ENCODE measurements at places on chromosomes 16 and 17.

GRCh38 chr16:31487071-31487719 lies 4.3 kb downstream of the SLC5A2 start:
- DNase-seq, result no peak

- no peak for DNase-seq
Measured at GRCh38 chr17:6475411-6475810, 31.2 kb downstream of the PIMREG start.

GRCh38 chr17:78140169-78141051 lies 5.8 kb upstream of the C17orf99 start:
- DNase-seq, result peak; percentile 94

DNA sequence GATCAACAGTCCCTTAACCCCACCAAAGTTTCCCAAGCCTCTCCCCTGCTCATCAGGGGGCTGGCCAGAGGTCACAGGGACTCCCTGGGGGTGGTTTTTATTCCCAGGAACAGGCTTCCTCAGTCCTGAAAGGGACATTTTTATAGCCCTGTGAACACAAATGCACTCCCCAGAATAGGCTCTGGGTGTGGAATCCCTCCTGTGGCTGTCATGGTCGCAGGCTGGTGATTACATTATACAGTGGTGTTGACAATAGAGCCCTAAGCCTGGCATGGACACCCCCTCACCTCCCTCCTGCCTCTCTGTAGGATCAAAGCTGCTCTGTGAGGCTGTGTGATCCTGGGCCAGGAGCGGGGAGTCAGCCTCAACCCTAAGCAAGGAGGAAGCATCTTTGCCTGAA lies 1.4 kb upstream of the CA4 start:
- DNase-seq, result no peak

DNA sequence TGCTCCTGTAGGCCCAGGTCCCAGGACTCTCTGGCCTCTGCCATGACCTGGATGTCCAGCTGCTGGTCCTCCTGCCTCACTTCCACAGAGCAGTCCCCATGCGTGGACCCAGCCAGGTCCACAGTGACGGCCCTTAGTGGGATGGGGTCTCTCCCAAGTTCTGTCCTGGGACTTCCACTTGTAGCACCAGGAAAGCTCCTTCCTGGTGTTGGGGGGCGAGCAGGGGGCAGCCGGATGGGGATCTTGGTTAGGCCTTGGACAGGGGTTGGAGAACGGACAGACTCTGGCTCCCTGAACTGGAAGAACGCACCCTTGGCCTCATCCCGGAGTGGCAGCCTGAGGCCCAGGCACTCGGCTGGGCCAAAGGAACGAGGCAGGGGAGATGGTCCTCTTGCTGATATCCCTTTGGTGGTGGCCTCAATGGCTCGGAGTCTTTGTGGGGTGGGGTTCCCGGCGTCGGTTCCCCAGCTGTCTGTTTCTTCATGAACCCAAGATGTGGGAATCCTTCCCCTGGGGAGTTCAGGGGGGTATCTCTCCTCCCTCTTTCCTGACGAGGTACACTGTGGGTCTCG lies 7.2 kb downstream of the GAS2L2 start:
- no peak for DNase-seq

DNA sequence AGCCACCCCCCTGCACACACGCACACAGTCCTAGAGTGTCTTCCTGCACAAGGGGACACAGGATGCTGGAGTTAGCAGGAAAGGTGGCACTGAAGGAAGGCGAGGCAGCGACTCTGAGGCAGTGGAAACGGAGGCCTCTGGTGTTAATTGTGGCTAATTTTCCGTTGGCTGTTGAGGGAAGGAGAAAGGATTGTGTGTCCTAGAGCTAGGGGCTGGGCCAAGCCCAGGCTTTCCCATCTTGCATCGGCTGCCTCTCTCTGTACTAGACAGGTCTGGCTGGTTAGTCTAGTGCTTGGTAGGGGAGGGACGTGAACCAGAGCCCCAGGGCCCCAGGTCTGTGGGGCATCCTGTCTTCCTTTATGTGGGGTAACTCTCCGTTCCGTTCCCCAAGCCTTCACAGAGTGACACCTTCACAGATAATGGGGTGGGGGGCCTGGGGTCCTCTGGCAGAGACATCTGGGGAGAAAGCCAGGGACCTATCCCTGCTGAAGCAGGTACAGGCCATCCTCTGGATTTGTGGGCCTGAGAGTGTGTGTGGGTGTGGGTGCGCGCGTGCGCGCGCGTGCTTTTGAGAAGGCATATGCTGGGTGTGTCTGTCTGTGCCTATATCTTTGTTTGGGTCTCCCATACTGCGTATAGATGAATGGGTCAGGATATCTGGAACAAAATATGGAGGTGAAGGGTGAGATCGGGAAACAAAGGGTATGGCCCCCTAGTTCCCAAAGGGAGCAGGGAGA lies at the start of gene CHD3:
Gene CHD3, plus strand, starts transcription at position 606 of the 737 bp plus-strand sequence. CDS start 212 bp downstream, outside the sequence.
- DNase-seq, result no peak

- no peak for DNase-seq
Measured at GRCh38 chr16:58299757-58300349, 5.0 kb upstream of the PRSS54 start.

GRCh38 chr17:70055000-70055399 lies 20.0 kb upstream of the KCNJ16 start:
- no peak for DNase-seq

GRCh38 chr16:9050102-9050830 lies 41.2 kb upstream of the HAPSTR1 start:
- no peak for DNase-seq

DNA sequence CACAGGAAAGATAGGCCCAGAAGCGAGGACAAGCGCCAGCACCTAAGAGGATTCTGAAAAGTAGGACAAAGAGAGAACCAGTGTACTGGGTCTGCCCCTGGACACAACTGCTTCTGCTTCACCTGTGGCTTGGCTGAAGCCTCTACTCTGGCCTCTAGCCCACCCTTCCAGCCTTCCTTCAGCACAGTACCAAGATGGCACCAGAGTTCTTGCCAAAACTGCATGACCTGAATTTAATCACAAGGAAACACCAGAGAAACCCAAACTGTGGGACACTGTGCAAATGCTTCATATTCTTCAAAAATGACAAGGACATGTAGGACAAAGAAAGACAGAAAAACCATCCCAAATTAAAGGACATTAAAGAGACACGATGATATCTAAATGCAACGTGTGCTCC lies 116.6 kb downstream of the SMG6 start:
- DNase-seq, result no peak

- no peak for DNase-seq
Measured at GRCh38 chr16:6558661-6559060, 774.0 kb upstream of the RBFOX1 start.

- no peak for DNase-seq
Measured at GRCh38 chr17:63423963-63424362, 22.1 kb downstream of the CYB561 start.

DNA sequence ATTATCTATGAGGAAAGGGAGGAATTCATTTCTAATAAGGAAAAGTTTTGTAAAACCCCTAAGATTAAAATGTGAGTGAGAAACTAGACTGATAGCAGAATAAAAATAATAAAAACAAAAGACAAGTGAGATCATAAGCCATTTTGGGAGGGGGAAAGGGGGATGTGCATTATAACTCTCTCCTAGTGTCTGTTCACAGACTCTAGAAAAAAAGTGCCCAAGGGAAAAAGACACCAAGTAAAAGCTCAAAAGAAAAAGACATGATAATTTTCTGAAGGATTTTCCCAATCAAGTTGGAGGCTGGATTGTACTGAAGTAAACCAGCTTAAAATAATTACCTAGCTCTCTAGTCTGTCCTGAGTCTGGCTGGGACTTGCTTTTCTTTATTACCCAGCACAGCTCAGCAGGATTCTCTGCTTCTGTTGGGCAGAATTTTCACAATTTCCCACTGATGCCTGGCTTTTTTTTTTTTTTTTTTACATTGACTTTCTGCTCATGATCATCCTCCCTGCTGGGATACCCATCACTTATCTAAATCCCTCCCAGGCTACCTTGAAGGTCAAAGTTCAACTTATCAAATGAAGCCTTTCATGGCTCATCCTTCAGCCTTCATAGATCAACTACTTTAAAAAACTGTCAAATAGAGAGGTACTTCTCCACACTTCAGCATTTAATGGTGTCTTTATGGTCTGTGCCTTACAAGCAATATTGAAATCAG lies 124.2 kb upstream of the KCNJ16 start:
- DNase-seq, result no peak

- no peak for DNase-seq
Measured at GRCh38 chr17:36720131-36720530, 118.7 kb downstream of the MRM1 start.

DNA sequence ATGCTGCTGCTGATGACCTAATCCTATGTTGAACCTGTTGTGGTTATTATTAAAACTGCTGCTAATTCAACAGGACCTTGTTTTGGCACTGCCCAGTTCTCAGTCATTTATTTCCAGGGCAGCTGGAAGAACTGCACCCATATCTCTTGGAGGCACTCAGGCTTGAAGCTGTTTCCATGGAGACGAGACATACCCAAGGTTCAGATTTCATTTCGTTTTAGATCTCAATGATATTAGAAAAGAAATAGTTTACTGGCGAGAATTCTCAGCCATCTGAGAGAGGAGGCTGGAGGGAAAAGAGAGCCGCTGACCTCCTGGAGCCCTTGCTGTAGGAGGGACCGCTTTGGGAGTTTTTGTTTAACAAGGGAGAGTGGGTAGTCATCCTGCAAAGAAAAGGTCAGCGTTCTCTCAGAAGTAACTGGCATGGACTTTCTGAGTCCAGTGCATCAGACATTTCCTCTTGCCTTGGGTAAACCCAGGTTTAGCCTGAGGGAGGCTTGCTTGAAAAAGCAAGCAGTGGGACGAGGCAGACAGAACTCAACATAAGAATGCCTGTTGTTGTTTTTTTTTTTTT lies 75.4 kb downstream of the YPEL2 start:
- peak; percentile 58 for DNase-seq

GRCh38 chr16:2840914-2841313 lies 10.8 kb downstream of the ZG16B start:
- DNase-seq, result no peak

DNA sequence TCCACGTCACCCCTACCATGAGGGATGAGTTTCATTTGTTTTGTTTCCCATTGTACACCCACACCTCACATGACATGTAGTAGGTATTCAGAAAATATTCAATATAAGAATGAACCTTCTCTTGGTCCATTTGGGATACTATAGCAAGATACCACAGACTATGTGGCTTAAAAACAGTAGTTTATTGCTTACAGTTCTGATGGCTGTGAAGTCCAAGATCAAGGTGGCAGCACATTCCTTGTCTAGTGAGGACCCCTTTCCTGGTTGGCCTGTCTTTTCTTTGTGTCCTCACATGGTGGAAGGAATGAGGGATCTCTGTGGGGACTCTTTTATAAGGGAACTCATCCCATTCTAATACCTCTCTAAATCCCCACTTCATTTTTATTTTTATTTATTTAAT lies 36.2 kb upstream of the CRYM start:
- no peak for DNase-seq

DNA sequence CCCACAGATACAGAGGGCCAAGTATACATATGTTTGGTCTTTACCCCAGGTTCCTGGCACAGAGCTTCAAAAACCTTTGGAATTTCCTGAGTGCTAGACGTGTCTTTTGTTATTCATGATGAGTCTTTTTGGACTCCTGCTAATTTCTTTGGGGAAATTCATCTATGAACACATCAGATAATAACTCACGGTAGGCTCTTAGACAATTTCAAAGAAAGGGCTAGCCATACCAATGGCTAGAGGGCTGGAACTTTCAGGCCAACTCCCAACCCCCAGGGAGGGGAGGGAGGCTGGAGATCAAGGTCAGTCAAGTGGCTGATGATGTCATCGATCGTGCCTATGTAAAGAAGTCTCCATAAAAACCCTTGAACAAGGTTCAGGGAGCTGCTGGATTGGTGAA lies 101.9 kb downstream of the STX8 start:
- DNase-seq, result no peak

DNA sequence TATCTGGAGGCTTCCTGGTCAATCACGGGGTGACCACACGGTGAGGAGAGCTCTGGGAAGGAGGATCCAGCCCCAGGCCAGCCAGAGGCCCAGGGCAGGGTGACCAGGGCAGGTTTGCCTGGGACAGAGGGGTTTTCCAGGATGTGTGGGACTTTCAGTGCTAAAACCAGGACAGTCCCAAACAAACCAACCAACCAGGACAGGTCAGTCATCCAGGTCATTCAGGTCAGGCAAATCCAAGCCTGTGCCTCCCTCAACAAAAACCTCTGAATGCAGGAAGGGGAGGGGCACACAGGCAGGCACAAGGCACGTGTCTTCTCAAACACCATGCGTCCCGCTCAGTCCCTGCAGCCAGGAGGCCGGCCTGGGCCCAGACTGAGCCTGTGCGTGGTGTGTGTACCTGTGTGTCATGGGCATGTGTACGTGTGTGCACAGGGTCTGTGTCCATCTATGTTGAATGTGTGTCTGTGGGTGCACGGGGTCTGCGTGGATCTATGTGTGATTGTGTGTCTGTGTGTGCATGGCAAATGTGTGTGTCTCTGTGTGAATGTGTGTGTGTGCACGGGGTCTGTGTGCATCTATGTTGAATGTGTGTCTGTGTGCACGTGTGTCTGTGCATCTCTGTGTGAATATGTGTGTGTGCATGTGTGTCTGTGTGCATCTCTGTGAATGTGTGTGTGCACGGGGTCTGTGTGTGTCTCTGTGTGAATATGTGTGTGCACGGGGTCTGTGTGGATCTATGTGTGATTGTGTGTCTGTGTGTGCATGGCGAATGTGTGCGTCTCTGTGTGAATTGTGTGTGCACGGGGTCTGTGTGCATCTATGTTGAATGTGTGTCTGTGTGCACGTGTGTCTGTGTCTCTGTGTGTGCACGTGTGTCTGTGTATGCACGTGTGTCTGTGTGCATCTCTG lies 78.9 kb downstream of the RTN4RL1 start:
- no peak for DNase-seq

DNA sequence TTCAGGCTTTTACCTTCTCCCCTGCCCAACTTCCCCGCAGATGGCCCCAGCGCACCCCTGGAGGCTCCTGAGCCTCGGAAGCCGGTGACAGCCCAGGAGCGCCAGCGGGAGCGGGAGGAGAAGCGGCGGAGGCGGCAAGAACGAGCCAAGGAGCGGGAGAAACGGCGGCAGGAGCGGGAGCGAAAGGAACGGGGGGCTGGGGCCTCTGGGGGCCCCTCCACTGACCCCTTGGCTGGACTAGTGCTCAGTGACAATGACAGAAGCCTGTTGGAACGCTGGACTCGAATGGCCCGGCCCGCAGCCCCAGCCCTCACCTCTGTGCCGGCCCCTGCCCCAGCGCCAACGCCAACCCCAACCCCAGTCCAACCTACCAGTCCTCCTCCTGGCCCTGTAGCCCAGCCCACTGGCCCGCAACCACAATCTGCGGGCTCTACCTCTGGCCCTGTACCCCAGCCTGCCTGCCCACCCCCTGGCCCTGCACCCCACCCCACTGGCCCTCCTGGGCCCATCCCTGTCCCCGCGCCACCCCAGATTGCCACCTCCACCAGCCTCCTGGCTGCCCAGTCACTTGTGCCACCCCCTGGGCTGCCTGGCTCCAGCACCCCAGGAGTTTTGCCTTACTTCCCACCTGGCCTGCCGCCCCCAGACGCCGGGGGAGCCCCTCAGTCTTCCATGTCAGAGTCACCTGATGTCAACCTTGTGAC lies 3.6 kb downstream of the MAPK7 start:
- DNase-seq, result no peak

GRCh38 chr16:88769617-88770460 lies 15.2 kb downstream of the PIEZO1 start:
- DNase-seq, result peak; percentile 51

- peak; percentile 13 for DNase-seq
Measured at GRCh38 chr17:74296548-74296936, 22.5 kb downstream of the DNAI2 start.

GRCh38 chr17:46195939-46196716 lies 2.9 kb upstream of the KANSL1 start:
- no peak for DNase-seq

GRCh38 chr16:66605979-66606751 lies 1.7 kb downstream of the CMTM3 start:
- no peak for DNase-seq

- DNase-seq, result no peak
Measured at GRCh38 chr16:1963806-1964505, 670 bp downstream of the RPS2 start.

All from NCI-H1436 (cell line).